Ovary (tissue), 10 donors: ENCODE measurements at places on chromosomes 13 and 19. TPM values are rescaled to one million over a fixed set of nuclear protein-coding genes. Genes with fewer than 3 reads are reported as not detected.
A peak's percentile ranks its signal among the peaks of the same experiment; 100 is the strongest.

CACNA1A gene
- 2.8 TPM for total RNA-seq

CLDND2 gene
- total RNA-seq = 1.4 TPM

DNA sequence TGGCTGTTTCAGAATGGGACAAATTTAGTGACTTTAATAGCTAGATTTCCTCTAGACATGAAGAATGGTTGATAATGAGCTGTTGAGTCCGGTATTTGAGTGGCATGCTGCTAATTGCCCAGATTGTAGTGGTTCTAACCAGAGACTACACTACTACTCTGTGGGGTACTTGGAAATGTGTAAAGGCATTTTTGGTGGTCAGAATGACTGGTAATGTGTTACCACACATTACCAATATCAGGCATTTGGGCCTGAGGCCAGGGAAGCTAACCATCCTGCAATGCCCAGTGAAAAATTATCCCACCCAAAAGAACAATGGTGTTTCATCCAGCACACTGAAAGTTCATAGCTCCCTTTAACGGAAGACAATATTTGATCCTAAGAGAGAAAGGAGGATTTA lies 17.5 kb upstream of the N4BP2L1 start:
- DNase-seq = no peak

- DNase-seq = no peak
Measured at GRCh38 chr19:18637673-18638630, 1.1 kb downstream of the KLHL26 start.

- no peak for DNase-seq
Measured at GRCh38 chr13:105918842-105919741, 616.4 kb downstream of the EFNB2 start.

DNA sequence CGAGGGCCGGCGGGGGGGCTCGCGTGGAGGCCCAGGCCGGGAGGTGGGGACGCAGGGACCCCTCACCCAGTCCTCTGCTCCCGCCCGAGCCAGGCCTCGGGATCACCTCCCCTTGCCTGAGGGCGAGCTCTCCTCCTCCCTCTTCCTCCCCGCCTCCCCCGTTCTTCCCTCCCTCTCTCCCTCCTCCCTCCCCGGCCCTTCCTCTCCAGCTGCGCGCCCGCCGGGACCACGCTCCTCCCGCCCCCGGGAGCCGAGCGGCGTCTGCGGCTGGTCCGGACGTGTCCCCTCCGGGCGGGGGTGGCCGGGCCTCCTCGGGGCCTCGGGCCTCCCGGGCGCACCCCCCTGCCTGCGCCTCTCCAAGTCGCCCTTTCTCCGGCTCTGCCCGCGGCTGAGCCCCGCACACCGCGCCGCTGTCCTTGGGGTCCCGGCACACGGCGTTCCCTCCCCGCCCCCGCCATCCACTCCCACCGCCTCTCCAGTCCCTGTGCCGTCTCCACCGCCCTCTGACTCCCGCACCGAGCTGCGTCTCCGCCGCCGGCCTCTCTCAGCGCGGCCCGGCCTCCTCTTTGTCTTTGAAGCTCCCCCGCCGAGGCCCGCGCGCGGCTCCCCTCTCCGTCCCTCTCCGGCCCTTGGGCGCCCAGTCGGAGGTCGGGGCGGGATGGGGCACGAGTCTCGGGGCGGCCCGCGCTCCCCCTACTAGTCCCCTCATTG lies 5.7 kb downstream of the SOX1 start:
- no peak for DNase-seq

GRCh38 chr13:59531571-59532091 lies 632.1 kb downstream of the DIAPH3 start:
- DNase-seq = peak; percentile 63

- no peak for DNase-seq
Measured at GRCh38 chr13:44807449-44808034, 181.7 kb downstream of the NUFIP1 start.

DNA sequence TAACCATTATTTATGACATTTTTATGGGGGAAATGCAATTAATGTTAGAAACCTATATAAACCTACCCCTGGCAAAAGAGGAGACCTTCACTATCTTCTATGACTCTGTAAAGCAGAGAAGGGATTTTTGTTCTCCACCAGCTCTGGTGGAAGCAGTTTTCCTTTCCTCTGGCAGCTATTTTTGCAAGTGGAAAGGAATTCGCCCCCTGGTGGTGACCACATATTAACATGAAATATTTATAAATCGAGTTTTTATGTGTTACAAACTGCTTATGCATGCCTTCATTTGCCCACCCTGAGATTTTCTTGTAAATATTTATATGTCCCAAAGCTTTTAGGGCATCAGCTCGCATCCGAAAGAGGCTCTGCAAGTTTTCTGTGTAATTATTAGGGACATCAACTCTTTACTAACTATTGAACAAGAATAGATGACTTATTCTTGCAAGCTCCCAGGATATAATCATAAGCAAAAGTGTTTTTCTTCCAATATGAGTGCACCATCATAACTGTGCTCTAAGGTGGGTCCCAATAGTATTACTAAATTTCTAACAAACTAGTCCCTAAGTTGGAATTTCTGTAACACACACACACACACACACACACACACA lies 62.4 kb downstream of the SERTM1 start:
- peak; percentile 58 for DNase-seq
